COR-L47 (cell line): ENCODE measurements at places on chromosomes 2 and 18.
A peak's percentile ranks its signal among the peaks of the same experiment; 100 is the strongest.

DNA sequence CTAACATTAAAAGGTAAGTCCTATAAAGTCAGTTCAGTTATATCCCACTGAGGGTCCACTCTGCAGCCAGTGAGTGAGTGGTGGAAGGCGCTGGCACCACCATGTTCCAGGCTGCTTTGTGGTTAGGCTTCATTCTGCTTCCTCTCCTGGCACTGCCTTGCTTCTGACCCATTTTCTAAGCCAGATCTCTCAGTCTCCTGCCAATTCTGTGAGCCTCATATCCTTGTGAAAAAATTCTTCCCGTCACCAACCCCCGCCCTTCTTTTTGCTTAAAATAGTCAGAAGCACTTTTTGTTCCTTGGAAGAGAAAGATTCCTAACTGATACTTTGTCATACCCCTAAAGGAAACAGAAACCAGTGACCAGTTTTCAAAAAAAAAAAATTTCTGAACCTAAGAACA, 139.8 kb upstream of the NCK2 start:
- DNase-seq, result no peak

DNA sequence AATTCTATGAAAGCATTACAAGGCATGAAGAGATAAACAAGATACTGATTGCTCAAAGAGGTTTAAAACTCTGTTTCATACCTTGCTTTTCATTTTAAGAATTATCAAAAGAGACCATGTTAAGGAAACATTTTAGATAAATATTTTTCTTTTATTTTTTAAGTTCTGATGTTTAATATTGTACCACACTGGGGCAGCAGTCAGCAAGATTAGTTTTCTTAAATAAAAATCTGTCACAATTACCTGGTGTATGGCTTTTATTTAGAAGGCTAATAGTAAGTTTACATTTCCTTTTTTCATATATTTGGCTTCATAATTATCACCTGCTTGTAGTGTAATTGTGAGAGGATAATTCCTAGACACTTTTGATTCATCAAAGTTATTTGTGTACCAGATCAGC, 46.4 kb downstream of the ZNF804A start:
- DNase-seq, result peak; percentile 29

DNA sequence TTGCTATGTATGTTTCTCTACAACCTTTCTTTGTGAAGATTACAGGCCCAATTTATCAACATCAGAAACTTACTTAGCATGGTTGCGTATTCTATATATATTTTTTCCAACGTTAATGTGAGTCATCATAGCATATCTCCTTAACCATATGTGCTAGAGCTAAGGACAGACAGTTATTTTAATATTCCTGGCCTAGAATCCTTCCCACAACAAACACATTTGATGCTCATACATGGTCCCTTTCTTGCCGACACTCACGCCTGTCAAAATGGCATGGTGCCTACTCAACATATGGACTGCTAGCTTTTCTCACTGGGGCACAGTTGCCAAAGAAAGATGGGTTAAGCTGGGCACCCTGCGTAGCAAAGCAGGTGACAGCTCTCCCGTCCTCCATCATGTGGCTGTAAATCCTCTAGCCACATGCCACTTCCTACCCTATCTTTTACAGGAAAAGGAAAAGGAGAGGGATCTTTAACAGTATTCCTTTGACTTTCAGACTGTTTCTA, 75.2 kb upstream of the GALNT5 start:
- no peak for DNase-seq

GRCh38 chr2:48601349-48601748, 16.3 kb upstream of the GTF2A1L start:
- peak; percentile 22 for DNase-seq

DNA sequence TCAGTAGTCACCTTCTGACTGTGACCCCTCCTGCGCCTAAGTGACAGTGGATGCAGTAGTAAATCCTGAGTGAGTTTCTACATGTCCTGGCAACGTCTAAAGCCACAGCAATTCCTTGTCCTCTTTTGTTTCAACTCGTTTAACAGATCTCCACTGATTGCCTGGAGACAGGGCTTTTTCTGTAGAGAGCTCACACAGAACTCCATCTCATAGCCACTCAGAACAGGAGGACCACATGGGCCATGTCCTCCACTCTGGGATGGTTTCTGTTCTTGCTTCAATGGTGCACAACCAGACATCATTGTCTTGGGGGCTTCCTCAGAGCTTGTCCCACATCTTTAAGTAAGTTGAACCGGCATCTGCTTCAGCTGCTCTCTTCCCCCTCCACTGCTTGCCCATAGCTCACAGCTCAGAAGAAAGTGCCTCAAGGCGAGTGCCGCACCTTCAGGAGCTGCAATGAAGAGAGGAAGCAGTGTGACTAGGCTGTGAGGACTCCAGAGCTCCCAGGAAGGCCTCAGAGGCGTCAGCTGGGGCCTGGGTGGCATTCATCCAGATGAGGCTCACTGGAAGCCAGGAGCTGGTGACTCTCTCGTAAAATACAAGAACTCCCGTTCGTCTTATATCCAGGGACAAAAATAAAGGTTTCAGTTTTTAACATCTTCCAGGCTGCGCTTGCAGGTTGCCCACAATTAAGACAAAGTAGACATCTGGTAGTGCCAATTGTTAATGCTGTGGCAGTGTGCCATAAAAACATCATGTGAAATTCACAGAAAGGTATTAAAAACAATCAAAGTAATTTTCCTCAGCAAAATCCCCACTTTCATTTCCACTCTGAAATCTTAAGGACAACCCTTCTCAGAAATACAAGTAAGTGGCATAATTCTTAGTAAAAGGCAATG, 37.3 kb downstream of the ST3GAL5 start:
- DNase-seq, result no peak

GRCh38 chr18:45415614-45416013, 199.7 kb upstream of the SLC14A2 start:
- peak; percentile 91 for DNase-seq

DNA sequence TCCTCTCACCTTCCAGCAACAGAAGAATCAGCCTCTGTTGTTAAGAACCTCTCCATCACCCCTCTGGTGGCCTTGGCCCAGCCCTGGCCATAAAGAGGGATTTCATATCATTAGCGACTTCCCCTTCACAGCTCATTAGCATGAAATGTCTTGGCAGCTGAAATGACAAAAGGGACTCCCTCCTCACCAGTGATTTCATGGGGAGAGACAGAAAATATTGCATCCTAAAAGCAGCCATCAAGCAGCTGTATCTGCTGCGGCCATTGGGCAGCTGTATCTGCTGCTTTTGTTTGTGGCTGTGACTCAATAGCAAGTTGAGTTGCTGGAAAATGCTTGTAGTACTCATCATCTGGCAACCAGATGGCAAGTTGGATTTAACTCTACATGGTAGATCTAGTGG, 105.9 kb upstream of the RMDN2 start:
- no peak for DNase-seq

- DNase-seq, result no peak
These were observed 2.7 kb downstream of the TMEM163 start for GRCh38 chr2:134715932-134716643.

DNA sequence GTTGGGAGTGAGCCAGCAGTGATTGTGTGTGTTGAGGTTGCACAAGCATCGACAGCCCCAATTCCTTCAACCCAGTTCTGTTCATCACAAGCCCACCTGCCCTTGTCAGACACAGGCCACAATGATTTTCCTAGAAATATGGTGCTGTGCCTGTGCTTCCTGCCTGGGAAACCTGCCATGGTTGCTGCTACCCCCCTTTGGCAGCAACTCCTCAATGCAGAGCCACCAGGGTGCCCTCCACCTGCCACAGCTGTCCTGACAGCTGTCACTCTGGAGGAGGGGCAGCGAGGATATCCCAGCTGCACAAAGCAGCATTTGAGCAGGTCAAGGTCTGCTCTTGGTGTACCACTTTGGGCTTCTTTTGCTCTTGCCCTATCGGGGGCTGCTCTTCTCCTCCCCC, 27.1 kb downstream of the SMIM21 start:
- DNase-seq, result peak; percentile 8

GRCh38 chr2:134846213-134846612, 7.8 kb downstream of the ACMSD start:
- DNase-seq, result no peak

- DNase-seq, result no peak
These were observed 156.1 kb downstream of the MYO1B start for GRCh38 chr2:191401287-191401686.

DNA sequence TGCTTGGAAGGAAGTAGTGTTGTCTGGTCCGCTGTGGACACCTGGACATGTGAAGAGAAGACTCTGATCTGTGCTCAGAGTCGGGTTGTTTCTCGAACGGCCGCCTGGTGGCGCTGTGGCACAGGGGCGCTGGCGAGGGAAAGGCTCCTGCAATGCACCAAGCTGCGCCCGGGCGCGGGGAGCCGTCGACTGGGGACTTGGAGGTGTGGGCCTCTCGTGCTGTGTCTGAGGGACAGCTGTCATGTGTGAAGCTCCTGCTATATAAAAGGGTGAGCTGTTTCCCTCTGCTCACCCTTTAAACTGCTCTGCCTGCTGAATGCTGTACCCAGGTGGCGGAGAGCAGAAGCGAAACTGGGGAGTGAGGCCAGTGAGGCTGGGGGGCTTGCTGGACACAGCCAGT, 44.0 kb downstream of the GNAL start:
- DNase-seq, result peak; percentile 30

DNA sequence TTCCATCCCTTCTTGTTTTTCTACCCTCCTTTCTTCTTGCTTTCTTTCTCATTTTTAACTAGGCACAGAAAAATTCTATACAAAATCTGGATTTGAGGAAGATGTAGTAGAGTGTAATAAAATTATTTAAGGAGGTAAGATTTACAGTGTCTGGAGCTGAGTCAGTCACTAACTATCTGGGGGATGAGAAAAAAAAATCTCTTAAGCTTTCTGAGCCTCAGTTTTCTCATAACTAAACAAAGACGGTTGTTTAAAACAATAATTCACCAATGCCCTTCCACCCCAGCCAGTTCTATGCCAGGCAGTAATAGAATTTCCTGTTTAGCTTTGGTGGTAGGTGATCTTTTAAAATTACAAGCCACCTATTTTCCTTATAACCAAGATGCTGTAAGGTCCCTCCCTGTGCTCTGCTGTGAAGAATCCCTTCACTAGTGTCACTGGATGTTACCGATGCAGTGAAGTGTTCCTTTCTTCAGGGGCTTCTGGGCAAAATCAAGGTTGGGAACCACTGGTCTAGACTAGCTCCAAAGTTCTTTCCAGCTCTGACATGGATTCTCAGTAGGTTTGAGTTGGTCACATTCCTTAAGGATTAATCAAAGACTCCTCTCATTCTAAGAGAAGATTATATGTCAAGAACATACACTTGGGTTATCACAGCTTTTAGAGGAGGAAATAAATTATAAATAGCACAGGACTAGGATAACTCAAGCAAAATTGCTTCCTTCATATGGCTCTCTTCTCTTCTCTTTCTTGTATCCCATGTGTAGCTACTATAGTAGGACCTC, 289.0 kb downstream of the CDH2 start:
- no peak for DNase-seq

GRCh38 chr2:45494275-45494977, 116.6 kb downstream of the SRBD1 start:
- DNase-seq, result peak; percentile 73

DNA sequence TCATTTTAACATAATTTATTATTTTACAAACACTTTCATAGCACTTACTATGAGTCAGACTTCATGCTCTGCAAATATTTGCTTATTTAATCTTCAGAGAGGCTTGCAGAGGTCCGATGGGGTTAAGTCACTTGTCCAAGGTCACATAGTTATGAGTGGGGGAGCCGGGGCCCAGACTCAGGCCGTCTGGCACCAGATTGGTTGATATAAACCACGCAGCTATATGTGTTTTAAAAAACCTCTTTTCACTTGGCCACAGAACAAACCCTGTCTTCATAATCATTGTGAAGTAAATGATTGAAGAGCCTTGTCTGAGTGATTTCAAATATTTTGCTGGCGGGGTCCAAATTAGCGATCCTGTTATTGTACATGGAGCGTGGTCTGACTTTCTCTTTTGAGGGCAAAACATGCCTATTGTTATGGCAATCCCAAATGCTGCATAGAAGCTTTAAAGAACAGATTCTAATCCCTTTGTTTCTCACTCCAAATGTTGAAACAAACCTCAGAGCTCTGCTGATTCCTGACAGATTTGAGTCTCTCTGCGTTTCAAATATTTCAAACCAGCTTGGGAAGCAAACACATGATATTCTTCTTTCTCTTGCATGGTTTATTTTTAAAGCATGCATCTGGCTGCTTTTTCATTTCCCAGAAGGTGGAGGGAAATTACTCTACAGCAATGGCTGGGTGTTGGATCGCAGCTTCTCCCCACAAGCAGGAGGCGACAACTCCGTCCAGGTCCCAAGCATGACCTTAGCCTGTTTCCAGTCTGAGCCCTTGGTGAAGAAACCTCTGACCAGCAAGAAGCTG, 142.4 kb downstream of the DDX1 start:
- no peak for DNase-seq

- no peak for DNase-seq
These were observed 91.8 kb downstream of the MTCL1 start for GRCh38 chr18:8797206-8797605.

- no peak for DNase-seq
These were observed 29.6 kb upstream of the KCNG3 start for GRCh38 chr2:42523341-42523740.

GRCh38 chr2:25063876-25064660, 22.2 kb downstream of the EFR3B start:
- no peak for DNase-seq

GRCh38 chr2:150107816-150108215, 379.7 kb downstream of the RND3 start:
- DNase-seq, result no peak

GRCh38 chr2:150531591-150531990, 44.1 kb upstream of the RND3 start:
- no peak for DNase-seq

DNA sequence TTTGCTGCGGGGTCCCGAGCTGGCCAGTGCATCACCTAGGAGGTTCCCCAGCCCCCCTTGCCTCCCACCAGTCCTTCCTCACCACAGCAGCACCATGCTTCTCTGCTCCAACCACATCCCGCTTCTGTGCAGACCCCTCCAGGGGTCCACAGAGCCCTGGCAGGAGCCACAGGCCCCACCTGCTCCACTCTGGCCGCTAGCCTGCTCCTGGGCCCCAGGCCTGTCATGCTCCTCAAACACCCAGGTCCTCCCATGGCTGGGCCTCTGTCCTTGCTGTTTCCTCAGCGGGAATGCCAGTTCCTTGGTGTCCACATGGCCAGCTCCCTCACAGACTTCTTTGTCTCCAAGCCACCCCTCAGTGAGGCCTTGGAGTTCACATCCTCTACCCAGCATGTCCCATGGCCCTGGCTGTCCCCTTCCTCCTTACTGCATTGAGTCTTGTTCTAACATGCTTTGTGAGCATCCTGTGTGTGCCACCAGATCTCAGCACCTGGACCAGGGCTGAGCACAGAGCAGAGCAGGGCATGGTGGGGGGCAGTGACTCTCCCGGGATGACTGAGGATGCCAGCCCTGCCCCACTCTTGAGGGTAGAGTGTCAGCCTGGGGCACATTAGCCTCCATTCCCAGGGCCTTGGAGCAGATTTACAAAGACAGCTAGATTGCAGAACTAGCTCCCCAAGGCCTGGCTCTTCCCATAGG, 201.0 kb upstream of the HS6ST1 start:
- no peak for DNase-seq

- DNase-seq, result no peak
These were observed 153.5 kb downstream of the PXDN start for GRCh38 chr2:1590596-1591460.

- no peak for DNase-seq
These were observed 16.7 kb upstream of the MSGN1 start for GRCh38 chr2:17799301-17800120.

GRCh38 chr2:188316342-188316741, 24.7 kb downstream of the GULP1 start:
- no peak for DNase-seq
